Spleen (tissue), 13 donors: ENCODE measurements at places on chromosomes 2 and 18.

DNA sequence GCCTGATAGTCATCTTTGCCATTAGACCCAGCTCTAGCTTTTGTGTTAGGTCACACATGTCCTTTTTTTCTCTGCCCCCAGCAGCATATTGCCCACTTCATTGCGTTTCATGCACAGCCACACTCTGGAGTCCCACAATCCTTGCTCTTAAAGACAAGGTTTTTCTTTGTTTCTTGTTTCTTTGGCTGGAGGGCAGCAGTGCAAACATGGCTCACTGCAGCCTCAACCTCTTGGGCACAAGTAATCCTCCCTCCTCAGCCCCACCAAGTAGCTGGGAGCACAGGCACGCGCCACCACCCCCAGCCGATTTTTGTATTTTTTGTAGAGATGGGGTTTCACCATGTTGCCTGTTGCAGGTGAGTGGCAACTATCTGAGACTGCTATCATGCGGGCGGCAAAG lies 16.9 kb upstream of the PAPOLG start:
- no peaks in the 10 kb centered on the region for H3K36me3 ChIP-seq
- H3K4me1 ChIP-seq, result no peaks in the 10 kb centered on the region
- no peak for DNase-seq
- H3K27ac ChIP-seq, result no peak overlapping the region
- no peak overlapping the region for H3K4me3 ChIP-seq
- peaks cover 49% of the 10 kb centered on the region for H3K27me3 ChIP-seq

GRCh38 chr2:141554810-141555209 lies 576.0 kb downstream of the LRP1B start:
- H3K27ac ChIP-seq, result no peak overlapping the region
- H3K27me3 ChIP-seq, result no peaks in the 10 kb centered on the region
- no peak overlapping the region for H3K4me3 ChIP-seq
- H3K4me1 ChIP-seq, result no peaks in the 10 kb centered on the region
- DNase-seq, result no peak
- H3K36me3 ChIP-seq, result no peaks in the 10 kb centered on the region

GRCh38 chr2:213306316-213306942 lies 22.2 kb downstream of the SPAG16 start:
- no peaks in the 10 kb centered on the region for H3K36me3 ChIP-seq
- no peak overlapping the region for H3K4me3 ChIP-seq
- H3K27me3 ChIP-seq, result no peaks in the 10 kb centered on the region
- no peaks in the 10 kb centered on the region for H3K4me1 ChIP-seq

DNA sequence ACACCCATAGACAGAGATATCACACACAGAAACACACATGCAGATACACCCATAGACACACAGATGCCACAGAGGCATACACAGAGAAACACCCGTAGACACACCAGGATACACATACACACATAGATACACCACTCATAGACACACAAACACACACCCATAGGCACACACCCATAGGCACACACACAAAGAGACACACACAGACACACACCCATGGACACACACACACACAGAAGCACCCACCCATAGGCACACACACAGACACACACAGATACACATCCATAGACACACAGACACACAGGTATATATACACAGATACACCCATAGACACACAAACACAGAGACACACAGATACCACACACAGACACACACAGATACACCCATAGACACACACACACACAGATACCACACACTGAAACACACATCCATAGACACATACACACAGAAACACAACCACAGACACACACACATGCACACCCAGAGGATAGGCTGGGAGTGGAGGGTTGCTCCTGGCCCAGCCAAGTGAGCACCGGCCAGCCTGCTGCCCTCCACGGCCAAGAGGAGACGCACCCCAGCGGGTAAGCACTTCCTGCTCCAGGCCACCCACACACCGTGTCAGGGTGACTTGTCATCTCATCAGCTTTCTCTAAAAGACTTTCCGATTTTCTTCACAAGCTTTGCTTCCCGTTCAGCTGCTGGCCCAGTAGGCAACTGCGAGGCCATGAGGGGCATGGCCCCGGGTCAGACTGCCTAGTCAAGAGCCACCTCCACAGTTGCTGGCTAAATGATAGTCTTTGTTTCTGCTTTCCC lies 14.1 kb upstream of the CNNM3 start:
- no peak overlapping the region for H3K4me3 ChIP-seq
- peak; percentile 90 for DNase-seq
- H3K27me3 ChIP-seq, result no peaks in the 10 kb centered on the region
- peaks cover 34% of the 10 kb centered on the region for H3K4me1 ChIP-seq

- no peaks in the 10 kb centered on the region for H3K4me1 ChIP-seq
- no peaks in the 10 kb centered on the region for H3K27me3 ChIP-seq
- DNase-seq, result no peak
- H3K4me3 ChIP-seq, result no peak overlapping the region
These were observed 176.1 kb downstream of the IKZF2 start for GRCh38 chr2:212975333-212975732.

GRCh38 chr18:39167990-39168389 lies 1602.4 kb upstream of the CELF4 start:
- no peaks in the 10 kb centered on the region for H3K4me1 ChIP-seq
- H3K36me3 ChIP-seq, result no peaks in the 10 kb centered on the region
- no peak overlapping the region for H3K27ac ChIP-seq
- H3K4me3 ChIP-seq, result no peak overlapping the region
- no peaks in the 10 kb centered on the region for H3K27me3 ChIP-seq

GRCh38 chr2:172639823-172640222 lies 83.9 kb downstream of the PDK1 start:
- DNase-seq, result no peak
- no peak overlapping the region for H3K27ac ChIP-seq
- H3K4me3 ChIP-seq, result no peak overlapping the region
- no peaks in the 10 kb centered on the region for H3K27me3 ChIP-seq

DNA sequence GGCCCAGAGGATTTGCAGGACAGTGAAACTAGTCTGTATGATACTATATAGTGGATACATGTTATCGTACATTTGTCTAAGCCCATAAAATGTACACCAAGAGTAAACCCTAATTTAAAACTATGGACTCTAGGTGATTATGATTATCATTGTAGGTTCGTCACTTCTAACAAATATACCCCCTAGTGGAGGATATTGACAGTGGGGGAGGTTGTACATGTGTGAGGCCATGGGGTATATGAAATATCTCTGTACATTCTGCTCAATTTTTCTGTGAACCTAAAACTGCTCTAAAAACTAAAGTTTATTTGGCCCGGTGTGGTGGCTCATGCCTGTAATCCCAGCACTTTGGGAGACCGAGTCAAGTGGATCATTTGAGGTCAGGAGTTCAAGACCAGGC lies 81.2 kb upstream of the CAB39 start:
- H3K4me1 ChIP-seq, result no peaks in the 10 kb centered on the region
- no peak overlapping the region for H3K4me3 ChIP-seq
- DNase-seq, result no peak
- H3K27me3 ChIP-seq, result no peaks in the 10 kb centered on the region
- H3K27ac ChIP-seq, result no peak overlapping the region
- no peaks in the 10 kb centered on the region for H3K36me3 ChIP-seq
